ENCODE measurements at places on chromosomes 16 and 17.

DNA sequence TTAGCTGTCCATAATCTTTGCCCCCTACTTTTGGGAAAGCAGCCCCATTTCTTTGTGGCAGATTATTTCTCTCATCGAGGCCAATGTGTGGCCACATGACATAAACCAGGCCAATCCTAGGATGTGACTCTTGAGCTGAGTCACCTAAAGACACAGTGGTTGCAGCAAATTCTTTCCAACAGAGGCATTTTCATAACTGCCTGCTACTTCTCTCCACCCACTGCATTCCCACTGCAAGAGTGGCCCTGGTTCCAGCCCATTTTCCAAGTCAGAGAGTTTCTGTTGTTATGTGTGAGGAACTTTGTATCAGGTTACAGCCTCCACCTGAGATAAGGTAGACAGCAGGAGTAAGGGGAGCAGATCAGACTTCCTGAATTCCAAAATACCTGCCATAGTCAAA lies 195.2 kb downstream of the RGS9 start:
- DNase-seq: no peak

GRCh38 chr16:57277586-57277985 lies 6.9 kb downstream of the PLLP start:
- DNase-seq: peak; percentile 50

DNA sequence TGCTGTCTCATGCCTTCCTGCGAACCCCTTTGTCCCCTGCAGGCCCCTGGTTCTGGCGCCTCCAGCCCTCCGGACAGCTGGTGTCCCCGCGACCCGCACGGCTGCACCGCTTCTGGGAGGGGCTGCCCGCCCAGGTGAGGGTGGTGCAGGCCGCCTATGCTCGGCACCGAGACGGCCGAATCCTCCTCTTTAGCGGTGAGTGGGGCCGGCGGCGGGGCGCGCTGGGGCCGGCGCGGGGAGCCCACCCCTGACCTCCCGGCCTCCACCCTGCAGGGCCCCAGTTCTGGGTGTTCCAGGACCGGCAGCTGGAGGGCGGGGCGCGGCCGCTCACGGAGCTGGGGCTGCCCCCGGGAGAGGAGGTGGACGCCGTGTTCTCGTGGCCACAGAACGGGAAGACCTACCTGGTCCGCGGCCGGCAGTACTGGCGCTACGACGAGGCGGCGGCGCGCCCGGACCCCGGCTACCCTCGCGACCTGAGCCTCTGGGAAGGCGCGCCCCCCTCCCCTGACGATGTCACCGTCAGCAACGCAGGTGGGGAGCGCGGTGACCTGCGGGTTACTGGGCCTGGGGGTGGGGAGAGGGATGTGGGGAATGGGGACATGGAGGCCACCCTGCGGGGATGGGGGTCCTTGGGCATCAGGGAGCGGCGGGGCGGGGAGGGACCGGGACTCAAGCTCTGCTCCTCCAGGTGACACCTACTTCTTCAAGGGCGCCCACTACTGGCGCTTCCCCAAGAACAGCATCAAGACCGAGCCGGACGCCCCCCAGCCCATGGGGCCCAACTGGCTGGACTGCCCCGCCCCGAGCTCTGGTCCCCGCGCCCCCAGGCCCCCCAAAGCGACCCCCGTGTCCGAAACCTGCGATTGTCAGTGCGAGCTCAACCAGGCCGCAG lies 7.1 kb upstream of the IL32 start:
- DNase-seq: peak; percentile 29

GRCh38 chr16:50253514-50253910 lies 12.8 kb upstream of the ADCY7 start:
- no peak for DNase-seq

- no peak for DNase-seq
These were observed 4.0 kb upstream of the SLC5A2 start for GRCh38 chr16:31478956-31479355.

GRCh38 chr17:37359682-37360188 lies 16.1 kb upstream of the C17orf78 start:
- peak; percentile 37 for DNase-seq

- DNase-seq: no peak
These were observed 49.9 kb downstream of the RBFOX1 start for GRCh38 chr16:7382521-7382920.

DNA sequence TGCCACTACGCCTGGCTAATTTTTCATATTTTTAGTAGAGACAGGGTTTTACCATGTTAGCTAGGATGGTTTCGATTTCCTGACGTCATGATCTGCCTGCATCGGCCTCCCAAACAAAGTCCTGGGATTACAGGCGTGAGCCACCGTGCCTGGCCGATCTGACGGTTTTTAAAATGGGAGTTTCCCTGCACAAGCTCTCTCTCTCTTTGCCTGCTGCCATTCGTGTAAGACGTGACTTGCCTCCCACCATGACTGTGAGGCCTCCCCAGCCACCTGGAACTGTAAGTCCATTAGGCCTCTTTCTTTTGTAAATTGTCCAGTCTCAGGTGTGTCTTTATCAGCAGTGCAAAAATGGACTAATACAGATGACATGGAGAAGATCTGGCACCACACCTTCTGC lies 4.7 kb upstream of the FLCN start:
- DNase-seq: no peak

DNA sequence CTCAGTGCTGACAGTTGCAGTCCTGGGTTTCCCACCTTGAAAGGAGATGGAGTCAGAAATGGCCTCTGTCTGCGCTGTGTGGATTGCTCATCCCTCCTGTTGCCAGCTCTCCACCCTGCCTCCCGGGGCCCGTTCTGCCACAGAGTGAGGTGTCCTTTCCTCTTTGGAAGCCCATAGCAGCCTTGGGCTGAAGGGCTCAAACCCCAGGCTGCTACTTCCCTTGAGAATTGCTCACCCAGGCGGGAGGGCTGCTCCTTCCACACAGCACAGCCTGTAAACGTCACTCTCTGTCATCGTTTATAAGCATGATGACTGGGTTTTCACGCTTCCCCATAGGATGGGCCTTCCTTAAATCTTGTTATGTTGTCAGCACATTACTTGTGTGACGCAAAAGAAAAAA lies 62.7 kb downstream of the FOXK2 start:
- DNase-seq: peak; percentile 46

GRCh38 chr16:9670033-9670432 lies 512.2 kb downstream of the GRIN2A start:
- no peak for DNase-seq

DNA sequence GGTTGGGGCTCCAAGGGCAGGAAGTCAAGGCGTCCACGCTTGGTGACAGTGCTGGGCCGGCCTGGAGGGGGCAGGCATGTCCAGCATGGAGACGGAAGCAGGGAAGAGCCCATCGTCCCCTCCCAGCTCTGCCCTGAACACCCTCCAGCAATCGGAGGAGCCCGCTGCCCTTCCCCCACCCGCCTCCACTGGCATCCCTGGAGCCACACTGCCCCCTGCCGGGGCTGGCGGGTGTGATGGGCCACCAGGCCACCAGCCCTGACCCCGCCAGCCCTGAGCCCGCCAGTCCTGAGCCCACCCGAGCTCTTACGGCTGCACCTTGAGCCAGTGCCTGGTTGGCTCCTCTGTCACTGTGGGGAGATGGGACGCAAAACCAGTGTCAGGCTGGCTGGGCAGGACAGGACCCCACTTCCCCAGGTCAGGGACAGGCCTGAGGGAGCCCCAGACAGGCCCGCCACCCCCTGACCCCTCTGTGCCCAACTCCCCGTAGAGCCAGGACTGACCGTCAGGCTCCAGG lies 4.1 kb upstream of the CDH15 start:
- DNase-seq: peak; percentile 96

- DNase-seq: no peak
These were observed 3.0 kb downstream of the SETD6 start for GRCh38 chr16:58518083-58518979.

DNA sequence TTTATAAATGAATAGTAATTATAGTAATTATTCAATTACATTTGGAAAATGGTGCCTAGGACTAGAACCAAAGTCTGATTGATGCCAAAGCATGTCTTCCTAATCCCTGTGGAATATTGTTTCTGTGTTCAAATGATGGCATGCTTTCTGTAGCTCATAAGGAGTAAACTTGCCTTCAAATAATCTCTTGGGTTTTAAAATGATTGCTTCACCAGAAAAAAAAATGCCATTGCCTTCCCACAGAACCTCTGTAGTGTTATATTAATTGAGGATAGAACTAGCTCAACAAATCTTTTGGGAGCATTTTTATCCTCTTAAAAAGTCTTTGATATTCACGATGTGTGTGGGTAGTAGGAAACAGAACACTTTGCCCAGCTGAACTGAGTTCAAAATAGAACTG lies 7.7 kb upstream of the TMEM100 start:
- DNase-seq: no peak

DNA sequence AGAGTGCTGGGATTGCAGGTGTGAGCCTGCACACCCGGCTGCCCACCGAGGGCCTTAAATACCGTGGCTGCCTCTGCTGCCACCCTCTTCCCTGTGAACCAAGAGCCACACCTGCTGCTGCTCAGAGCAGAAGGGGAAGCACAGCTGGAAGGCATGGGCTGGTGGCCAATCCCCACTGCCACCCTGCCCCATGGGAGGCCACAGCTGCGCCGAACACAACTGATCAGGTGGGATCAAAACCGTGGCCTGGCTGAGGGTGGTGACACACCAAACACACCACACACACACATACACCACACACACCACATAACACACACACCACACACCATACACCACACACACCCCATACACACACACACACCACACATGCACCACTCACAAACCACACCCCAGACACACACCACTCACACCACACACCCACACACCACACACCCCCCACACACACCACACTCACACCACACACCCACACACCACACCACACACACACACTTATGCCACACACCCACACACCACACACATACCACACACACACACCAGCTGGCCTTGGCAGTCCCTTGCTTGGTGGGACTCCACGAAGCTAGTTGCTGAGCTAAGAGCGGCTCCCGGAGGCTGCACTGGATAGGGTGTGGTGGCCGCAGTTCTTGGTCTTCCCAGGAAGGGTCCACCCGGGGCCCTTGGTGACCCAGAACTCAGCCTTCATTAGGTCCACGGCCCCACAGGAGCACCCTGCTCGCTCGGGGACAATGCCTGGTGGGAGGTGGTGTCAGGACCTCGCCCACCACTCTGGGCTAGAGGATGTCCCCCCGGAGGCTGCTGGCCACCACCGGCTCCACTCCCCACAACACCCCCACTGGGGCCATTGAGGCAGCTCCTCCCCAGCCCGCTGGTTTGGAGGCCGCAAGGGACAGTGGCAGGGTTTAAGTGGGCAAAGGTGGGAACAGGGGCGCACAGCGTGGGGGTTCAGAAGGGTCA lies 14.9 kb downstream of the CEP131 start:
- DNase-seq: no peak

- peak; percentile 49 for DNase-seq
These were observed 440.6 kb downstream of the HS3ST3B1 start for GRCh38 chr17:14741491-14741890.

DNA sequence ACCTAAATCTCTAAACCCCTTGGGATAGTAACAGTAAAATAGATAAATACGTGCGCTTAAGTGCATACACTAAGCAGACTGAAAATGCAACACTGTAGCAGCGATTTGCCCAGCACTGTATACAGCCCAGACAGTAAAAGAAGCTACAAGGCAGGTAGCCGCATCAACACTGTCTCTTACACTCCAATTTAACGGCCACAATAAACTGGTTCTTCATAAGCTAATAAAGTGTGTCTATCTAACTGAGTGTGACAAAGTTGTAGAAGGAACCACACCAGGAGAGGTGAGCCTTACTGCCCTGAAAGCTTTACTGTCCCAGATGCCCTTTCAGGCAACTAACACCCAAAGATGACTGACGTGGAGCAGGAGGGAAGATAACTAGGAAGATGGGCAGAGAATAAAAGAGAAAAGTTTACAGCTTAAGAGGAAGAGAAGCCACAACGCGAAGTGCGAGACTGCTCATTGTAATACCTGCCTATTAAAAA lies 847 bp downstream of the ZDHHC7 start:
- DNase-seq: no peak

DNA sequence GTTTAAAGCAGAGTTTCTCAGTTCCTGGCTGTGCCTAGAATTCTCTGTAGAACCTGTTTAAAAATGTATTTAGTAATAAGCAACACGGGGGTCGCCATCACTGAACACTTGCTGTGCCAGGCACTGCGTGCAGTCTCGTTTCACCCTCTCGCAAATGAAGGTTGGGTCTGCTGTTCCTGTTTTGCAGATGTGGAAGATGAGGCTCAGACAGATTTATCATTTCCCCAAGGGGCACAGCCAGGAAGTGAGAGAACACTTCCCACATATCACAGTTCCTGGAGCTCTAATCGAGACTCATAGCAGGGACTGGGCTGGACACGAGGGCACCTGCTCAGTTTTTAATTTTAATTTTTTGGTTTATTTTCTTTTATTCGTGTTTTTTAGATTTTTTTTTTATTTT lies 122.7 kb downstream of the ABCC6 start:
- peak; percentile 21 for DNase-seq
